ENCODE measurements at places on chromosomes 1 and 21.

DNA sequence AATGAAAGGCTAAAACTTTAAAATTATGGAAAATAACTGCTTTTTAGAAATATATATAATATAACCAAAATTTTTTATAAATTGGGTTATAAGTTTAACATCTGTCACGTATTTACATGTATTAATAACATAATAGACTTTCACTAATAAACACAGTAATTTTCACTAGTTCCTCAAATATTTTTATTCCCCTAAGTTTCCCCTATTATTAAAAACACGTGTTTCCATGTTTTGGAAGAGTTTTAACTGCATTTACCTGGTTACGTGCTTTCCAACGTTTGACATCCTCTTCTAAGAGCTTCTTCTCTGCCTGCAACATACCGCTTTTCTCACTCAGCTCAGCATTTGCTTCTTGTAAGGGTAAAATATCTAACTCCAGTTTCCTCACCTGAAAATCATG lies 34.3 kb downstream of the TPR start:
- no peak for DNase-seq

DNA sequence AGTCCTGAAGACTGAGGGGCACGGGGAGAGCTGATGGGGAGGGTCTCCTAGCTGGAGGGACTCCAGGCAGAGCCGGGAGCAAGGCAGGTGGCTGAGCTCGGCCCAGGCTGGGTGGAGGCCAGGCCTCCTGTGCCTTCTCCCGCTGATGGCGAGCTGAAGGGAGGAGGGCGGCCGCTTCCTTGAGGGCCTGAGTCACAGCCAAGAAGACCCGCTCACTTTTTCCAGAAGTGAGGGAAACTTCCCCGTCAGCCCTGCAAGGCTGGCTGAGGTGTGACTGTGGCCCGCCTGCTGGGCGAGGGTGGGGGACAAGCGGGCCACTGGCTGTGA lies 1.7 kb upstream of the VWA1 start:
- no peak for DNase-seq

- DNase-seq = no peak
Measured at GRCh38 chr1:226310245-226310540, 1.2 kb upstream of the LIN9 start.

DNA sequence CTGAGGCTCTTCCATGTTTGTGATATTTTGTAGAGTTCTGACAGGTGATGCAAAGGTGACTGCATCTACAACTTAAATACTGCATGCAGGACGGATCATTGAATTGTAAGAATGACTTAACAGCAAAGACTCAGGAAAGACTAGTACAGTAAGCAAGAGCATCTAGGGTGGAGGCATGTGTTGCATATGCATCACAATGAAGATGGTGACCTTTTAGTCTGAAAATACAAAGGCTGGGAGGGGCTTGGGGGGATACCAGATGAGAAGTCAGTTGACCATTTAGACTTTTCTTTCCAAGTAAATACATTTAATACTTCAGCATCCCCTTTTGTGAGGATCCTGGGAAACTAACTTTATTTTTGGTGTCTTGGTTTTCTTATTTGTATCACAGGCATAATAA lies 145.5 kb downstream of the NUF2 start:
- no peak for DNase-seq

DNA sequence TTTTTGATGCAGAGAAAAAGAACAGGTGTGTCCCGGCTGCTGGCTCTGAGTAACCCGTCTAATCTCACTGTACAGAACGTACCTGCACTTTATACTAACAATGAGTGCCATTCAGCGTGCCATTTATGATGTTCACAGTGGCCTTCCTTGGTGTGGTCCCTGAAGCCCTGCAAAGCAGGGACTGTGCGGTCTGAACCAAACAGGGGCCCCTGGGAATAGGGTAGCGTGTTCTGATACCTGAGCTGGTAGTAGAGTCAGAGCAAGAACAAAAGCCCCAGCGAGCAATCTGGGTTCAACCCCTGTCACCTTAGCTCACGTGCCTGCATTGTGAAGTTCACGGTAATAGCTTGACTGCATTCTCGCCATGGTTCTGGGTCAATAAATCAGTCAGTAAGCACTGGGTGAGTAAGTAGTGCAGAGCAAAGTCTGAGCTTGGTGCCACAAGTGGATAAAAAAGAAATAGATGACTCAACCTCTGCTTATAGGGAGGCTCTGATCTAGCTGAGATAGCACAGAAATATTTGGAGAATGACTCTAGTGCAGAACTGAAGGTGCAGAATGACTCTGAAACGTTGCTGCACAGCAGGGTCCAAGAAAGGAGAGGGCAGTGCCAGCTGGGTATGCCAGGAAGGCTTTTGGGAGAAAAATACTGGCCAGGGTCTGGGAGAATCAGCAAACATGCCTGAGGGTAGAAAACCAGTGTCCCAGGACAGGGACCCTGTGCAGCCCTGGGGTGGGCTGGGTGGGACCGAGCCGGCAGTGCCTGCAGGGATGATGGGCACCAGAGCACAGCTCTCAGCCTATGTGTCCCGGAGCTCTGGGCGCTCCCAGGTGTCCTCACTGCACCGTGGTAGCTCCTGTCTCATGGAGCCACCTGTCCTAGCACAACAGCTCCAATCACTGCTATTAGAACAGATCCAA lies 125.9 kb downstream of the RHOU start:
- no peak for DNase-seq

GRCh38 chr1:76269155-76269554 lies 194.6 kb downstream of the ST6GALNAC3 start:
- no peak for DNase-seq

Measured in GM12864 (cell line).